ENCODE measurements at places on chromosomes 4 and X.
A peak's percentile ranks its signal among the peaks of the same experiment; 100 is the strongest.

DNA sequence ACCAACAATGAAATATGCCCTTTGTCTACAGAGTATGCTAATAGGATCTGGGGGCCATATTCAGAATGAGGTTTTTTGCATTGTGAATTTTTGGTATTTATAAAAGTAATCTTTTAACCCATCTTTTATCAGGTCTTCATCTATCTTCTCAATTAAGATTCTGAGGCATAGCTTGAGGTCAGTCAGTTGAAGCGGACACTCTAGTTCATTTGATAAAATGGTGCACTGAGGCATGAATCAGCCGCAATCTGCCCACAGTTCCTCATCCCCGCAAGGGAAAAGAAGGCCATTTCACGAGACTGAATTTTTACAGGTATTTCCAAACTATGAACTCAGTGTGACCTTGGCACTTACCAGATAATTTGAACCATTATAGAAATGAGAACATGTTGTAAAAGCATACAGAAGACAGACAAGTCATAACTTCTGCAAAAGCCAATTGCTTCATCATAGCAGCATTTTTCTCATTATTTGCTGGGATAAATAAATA lies 19.3 kb upstream of the VCX2 start:
- DNase-seq = no peak

- no peak for DNase-seq
Observed at GRCh38 chr4:137648531-137648930, 116.2 kb upstream of the PCDH18 start.

GRCh38 chr4:127580300-127580699 lies 52.5 kb upstream of the INTU start:
- no peak for DNase-seq

DNA sequence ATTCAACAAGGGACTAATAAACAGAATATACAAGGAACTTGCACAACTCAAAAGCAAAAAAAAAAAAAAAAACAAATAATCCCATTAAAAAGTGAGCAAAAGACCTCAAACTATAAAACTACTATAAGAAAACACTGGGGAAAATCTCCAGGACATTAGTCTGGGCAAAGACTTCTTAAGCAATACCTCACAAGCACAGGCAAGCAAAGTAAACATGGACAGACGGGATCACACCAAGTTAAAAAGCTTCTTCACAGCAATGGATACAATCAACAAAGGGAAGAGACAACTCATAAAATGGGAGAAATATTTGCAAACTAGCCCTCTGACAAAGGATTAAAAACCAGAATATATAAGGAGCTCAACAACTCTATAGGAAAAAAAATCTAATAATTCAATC lies 17.1 kb upstream of the BMP15 start:
- no peak for DNase-seq

DNA sequence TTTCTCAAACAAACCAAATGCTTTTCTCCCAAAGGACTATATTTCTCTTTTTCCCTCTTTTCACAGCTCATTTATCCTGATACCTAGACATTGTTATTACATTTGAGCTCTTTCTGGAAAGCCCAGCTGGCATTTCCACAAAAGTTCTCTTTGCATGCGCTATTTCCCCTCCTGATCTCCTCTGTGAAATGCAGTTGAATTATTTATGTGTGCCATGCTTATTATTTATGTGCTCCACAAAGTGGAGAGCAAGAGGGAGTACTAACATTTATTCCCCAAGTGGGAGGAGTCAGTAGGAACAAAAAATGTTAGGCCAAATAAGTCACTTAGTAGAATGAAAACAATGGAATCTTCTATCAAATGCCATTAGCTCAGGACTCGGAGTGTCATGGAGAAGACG lies 626.6 kb upstream of the IGFBP7 start:
- DNase-seq = no peak

GRCh38 chrX:109089359-109089758 lies 353.0 kb upstream of the IRS4 start:
- no peak for DNase-seq

GRCh38 chr4:183012879-183013729 lies 86.0 kb upstream of the WWC2 start:
- no peak for DNase-seq

- no peak for DNase-seq
Observed at GRCh38 chrX:11329021-11329420, 35.8 kb downstream of the AMELX start.

GRCh38 chr4:153211986-153212728 lies 7.9 kb downstream of the TRIM2 start:
- peak; percentile 47 for DNase-seq

GRCh38 chr4:40629401-40630334 lies at the start of gene RBM47:
RBM47 (minus strand) TSS chr4:40629864; CDS start chr4:40438893, 190,971 bp downstream.
- DNase-seq = peak; percentile 80

- peak; percentile 1 for DNase-seq
Observed at GRCh38 chrX:21493226-21493830, 119.1 kb downstream of the CNKSR2 start.

- no peak for DNase-seq
Observed at GRCh38 chrX:15474028-15474427, 19.1 kb downstream of the PIR start.

DNA sequence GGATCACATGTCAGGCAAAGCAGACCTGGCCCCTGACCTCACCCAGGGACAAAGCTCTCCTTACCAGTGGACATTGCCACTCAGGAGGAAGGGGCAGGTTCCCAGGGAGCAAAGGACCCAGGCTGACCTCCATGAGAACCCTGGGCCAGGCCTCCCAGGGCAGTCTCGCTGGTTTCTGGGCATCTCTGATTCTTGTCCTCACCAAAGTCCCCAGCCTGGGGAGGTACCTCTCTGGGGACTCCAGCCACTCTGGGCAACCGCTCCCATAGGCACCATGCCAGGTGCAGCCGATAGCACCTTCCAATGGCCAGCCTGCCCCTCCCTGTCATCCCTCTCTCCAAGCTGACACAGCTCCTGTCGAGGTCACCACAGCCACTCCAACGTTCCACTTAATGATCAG lies 7.9 kb downstream of the EVC2 start:
- DNase-seq = no peak

All from GM03348 (cell line).